ENCODE measurements at places on chromosomes 2 and 18. TPM values are rescaled to one million over a fixed set of nuclear protein-coding genes. Genes with fewer than 3 reads are reported as not detected.

The KIAA1328 gene
- 9.1 TPM for total RNA-seq

The OTOF gene
- 2.1 TPM for total RNA-seq

The MC5R gene
- 6.7 TPM for total RNA-seq

The WNT6 gene
- total RNA-seq: not detected

The UGT1A9 gene
- total RNA-seq: not detected

The BOD1L2 gene
- not detected for total RNA-seq

The SLC38A11 gene
- total RNA-seq: not detected

The TEKT4 gene
- total RNA-seq: not detected

The RAX gene
- not detected for total RNA-seq

The FAM168B gene
- 116 TPM for total RNA-seq

DNA sequence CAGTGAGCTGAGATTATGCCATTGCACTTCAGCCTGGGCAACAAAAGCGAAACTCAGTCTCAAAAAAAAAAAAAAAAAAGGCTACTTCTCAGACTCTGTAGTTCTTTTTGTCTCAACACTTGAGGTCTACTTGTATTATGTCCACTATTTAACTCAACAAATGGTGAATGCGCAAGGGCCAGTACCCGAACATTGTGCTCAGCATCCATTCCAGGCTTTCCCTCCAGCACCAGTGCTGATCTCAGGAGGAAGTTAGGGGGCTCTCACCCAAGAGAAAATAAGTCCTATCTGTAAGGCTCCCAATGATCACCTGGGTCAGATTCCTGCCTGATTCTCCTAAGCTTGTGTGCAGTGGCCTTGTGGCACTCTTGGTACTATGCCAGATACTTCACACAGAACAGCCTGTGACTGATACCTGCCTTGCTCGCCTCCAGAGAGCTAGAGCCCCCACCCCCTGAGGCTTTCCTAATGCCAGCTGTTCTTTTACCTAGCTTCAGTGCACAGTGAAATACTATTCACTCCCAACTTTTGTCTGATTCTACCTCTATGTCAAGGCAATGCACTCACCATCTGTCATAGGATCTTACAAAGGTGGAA lies 74.9 kb downstream of the INO80D start:
- DNase-seq: no peak

GRCh38 chr18:48324651-48325050 lies 84.5 kb downstream of the ZBTB7C start:
- DNase-seq: no peak

DNA sequence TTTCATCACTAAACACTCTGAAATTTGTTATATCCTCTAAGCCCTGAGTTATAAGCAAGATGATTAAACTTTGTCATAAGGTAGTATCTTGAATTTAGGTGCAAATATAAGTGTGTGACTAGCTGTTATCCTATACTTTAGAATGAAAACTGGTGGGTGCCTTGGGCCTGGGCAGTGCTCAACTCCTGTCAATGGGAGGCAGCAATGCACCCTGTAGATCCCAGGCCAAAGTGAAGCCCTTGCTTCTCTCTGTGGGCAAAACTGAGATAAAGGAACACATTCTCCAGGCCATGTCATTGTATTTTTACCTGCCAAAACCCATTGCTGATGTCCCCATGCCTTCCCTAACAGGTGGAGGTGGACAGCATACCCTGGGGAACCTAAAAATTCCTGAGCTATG lies 525.2 kb downstream of the TNS1 start:
- DNase-seq: no peak

- DNase-seq: no peak
Measured at GRCh38 chr2:11131166-11131920, 23.9 kb upstream of the SLC66A3 start.

DNA sequence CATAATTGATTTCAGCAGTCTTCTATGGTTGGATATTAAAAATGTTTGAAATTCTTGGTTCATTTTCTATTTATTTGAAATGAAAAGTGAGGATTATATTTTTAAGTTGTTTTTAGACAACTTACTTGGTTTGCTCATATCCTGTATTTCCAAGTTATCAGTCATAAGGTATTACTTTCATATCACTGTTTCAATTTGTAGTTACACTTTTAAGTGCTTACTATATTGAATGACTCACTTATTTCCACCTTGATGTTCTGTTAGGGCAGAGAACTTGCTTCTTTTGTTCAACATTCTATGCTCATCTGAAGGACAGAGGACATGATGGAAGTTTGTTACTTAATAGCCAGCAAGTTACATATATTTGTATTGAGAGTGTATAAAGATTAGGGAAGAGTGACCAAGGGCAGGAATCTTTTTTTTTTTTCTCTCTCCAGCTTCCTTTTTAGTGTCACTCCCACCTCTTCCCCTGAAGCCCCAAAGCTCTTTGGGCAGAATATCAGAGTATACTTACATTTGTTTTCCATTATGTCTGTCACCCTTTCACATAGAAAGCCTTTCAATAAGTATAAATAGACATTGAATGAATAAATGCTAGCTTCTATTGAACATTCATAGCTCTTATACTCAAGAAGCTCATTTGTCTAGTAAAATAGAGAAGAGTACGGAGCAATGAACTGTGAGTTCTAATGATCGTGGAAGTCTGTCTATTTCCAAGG lies 28.1 kb downstream of the PIK3C3 start:
- DNase-seq: no peak

DNA sequence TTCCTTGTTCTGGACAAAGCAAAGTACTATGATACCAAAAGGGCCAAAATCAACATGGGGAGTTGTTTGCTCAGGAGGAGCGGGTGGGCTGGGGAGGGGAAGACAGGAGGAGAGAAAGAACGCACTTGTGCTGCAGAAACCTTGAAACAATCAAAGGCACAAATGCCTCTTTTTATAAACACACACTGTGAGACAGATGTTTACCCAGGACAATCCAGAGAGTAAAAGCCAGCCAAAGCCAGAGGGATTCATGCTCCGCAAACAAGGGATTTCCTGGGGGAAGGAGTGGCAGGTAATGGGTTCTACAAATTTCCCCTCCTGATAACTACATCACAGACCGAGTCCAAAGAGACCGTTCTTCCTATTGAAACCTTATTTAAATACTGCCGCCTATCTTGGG lies 323.5 kb upstream of the SKOR2 start:
- no peak for DNase-seq

- DNase-seq: no peak
Measured at GRCh38 chr2:102435741-102436140, 12.8 kb downstream of the IL18RAP start.

- no peak for DNase-seq
Measured at GRCh38 chr18:25469489-25469888, 117.5 kb upstream of the ZNF521 start.

DNA sequence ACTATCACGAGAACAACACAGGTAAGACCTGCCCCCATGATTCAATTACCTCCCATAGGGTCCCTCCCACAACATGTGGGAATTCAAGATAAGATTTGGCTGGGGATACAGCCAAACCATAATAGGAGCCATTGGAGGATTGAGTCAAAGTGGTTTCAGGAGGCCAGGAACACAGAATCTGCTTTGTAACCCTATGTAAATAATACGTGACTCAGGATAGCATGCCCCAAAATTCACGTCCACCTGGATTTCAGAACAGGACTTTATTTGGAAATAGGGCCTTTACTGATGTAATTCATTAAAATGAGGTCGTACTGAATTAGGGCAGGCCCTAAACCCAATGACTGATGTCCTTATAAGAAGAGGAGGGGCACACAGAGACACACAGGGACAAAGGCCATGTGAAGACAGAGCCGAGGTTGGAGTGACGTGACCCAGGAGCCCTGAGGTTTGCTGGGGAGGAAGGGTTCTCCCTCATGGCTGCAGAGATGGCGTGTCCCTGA lies 16.0 kb upstream of the CNDP2 start:
- no peak for DNase-seq

DNA sequence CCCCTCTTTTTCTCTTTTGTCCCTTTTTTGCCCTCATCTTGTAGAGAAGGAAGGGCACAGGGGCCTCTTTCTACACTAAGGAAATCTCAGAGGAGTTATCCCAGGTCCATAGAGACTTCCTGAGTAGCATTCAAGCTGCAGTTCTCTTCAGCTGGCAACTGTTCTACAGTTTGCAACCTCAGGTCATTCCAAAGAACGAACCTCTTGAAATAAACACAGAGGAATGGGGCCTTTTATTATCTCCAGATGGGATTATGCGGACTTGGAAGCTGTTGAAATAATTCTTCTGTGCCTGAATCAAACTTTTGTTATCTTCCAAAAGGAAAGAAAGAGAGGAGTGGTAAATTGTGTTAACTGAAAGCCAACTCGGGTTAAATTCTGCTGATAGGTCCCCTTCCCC lies 31.0 kb upstream of the NFE2L2 start:
- DNase-seq: no peak

DNA sequence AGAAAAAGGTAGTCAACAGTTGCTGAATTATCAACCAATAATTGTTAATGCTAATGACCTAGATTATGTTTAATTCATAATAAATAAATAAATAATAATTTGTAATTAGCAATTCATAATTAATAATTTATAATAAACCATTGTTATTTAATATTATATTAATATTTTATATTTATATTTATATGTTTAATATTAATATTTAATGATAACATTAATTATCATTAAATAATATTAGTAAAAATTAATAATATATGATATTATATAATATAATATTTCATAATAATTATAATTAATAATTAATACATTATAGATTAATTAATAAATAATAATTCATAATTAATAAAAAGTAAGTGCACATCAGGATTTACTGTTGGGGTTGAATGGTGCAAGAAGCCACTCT lies 389.4 kb upstream of the RGPD4 start:
- DNase-seq: no peak

- DNase-seq: no peak
Measured at GRCh38 chr2:138559641-138560040, 58.1 kb downstream of the SPOPL start.

GRCh38 chr2:25340181-25340921 lies 1.4 kb downstream of the DNMT3A start:
- DNase-seq: no peak

DNA sequence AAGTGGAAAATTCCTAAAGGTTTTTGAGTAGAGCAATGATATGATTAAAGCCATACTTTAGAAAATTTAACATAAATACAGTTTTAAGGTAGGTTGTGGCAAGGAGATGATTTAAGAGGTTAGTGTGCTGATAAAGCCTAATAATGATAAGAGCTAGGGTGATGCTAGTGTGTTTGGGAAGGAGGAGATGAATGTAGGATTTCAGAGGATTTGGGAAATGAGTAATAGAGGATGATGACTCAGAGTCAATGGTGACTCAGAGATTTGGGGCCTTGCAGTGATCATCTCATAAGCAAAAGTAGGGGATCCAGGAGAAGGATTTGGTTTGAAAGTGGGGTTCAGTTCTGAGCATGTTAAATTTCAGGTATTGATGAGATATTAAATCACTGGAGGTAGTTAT lies 23.3 kb downstream of the STAMBP start:
- DNase-seq: peak; percentile 94

DNA sequence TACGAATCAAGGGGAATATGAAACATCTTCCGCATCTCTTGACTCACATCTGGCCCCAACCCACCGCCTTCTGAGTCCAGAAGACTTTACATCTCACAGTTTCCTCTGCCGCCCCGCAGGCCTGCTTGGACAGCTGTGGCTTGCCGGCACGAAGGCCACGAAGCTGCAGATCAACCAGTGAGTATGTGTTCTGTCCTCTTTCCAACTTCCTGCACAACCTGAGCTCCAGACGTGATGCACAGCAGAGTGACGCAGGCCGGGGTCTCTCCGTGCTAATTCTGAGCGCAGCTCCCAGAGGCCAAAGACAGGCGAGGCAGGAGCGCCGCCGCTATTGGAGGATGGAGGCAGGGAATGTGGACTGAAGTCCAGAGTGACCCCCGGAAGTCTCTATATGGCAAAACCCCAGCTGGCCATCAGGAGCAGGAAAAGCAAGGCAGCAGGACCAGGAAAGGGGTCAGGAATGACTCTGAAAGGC lies 93.5 kb downstream of the ZCCHC2 start:
- no peak for DNase-seq

DNA sequence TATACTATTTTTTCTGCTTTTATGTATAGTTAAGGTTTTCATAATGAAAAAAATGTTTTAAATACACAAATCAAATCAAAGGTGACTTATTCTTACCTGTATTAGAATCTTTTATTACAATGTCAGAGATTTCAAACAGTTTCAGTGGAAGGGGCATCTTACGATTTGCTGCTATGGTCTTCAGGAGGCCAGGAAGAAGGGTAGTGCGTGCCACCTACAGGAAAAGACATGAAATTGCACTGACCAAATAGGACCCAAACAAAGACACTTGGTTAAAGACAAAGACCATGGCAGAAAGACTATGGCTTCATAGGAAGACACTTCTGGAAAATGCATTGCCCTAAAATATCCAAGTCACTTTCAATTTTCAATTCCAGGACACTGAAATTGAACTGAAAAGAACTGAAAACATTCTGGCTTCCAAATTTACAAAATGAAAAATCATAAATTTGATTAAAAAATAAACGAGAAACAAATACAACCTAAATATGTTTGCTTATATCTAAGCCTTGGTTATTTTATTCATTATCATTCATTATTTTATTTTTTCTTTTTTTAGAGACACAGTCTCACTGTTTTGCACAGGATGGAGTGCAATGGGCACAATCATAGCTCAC lies 42.1 kb downstream of the FARSB start:
- DNase-seq: peak; percentile 53

DNA sequence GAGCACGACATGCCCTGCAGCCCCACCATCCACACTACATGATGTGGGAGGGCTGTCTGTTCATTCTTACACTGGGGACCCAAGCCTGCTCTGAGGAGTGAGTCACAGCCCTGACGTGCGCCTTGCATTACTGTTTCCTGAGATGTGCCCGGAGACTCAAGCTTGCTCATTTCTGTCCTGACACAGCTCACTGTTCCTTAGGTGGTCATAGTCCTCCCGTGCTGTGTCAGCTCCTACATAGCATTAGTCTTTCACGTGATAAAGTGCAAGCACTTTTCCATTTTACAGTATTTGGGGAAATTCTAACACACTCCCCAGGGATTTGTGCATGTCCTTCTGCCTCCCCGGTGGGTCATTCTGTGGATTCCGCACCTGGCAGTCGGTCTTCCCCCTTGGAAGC lies 46.2 kb upstream of the TRIM43B start:
- peak; percentile 39 for DNase-seq

DNA sequence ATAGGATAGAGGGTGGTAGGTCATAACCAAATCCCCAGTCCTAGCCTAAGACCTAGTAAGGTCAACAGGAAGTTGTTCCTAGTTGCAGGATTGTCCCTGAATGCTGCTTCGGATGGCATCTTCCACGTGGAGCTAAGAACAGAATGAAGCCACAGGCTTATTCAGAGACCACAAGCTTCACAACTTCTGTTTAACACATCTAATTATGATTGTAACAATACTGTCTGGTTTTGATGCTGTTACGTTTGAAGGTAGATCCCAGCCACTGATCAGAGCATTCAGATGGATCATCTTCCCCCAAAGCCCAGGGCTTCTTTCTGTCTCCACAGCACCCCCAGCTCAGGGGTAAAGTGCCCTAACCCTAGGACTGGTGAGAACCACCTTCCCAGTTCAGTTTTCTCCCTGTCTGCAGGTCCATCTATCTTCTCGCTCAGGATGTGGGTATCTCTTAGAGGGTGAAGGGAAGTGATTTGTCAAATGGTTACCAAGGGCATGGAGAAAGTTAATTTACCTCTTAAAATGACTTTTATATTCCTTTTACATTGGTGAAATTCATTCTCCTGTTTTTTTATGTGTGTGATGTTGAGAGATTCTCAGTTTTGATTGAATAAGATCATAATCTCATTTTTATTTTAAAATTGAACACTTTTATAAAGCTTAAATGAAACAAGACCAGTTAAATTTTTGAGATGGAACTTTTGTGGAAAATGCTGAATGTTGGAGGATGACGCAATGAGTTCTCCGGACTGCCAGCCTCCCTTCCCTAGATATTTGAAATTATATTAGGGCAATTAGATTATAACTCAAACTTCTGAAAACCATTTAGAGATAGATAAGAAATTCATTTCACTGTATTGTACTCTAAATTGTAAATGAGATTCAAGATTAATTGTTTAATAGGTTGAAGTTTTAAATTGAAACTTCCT lies 66.5 kb downstream of the RHBDD1 start:
- no peak for DNase-seq
